ENCODE measurements at places on chromosomes 7 and 10.

GRCh38 chr7:153188630-153189029, 429.1 kb downstream of the ACTR3B start:
- no peak for DNase-seq

- no peak for DNase-seq
These were observed 217.9 kb downstream of the OTUD1 start for GRCh38 chr10:23656735-23657134.

DNA sequence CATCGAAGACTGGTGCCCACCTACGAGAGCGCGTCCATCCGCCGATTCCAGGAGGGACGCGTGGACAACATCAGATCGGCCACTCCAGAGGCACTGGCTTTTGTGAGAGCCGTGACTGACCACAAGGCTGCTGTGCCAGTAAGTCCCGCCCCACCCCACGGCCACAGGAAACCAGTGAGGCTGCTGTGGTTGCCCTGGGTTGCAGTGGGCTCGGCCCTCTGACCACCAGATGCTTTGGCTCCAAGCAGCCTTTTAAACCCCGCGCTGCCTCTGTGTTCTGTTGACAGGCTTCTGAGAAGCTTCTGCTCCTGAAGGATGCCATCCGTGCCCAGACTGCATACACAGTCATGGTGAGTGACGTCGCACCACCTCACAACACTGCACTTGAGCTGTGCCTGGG, 24.4 kb upstream of the C10orf53 start:
- DNase-seq, result no peak

- DNase-seq, result no peak
These were observed 1306.6 kb downstream of the XPNPEP1 start for GRCh38 chr10:108616559-108617285.

DNA sequence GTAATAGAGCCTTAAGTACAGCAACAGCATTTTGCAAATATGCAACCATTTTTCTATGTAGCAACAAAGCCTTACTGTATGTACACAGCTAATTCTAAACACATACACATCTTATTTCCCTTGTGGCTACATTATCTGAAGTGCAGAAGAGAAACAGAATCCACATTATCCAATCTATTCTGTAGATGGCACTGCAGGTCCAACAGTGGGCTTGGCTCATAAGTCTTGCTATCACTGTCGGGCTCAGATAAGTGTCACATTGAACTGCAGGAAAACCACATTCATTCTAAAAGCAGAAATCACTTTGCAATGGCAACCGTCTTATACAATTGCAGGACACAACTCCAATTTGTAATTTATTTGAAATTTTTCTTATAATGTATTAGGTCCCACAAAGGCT, 109.8 kb upstream of the NOBOX start:
- DNase-seq, result no peak

GRCh38 chr7:25347360-25348066, 119.2 kb upstream of the NPVF start:
- no peak for DNase-seq

DNA sequence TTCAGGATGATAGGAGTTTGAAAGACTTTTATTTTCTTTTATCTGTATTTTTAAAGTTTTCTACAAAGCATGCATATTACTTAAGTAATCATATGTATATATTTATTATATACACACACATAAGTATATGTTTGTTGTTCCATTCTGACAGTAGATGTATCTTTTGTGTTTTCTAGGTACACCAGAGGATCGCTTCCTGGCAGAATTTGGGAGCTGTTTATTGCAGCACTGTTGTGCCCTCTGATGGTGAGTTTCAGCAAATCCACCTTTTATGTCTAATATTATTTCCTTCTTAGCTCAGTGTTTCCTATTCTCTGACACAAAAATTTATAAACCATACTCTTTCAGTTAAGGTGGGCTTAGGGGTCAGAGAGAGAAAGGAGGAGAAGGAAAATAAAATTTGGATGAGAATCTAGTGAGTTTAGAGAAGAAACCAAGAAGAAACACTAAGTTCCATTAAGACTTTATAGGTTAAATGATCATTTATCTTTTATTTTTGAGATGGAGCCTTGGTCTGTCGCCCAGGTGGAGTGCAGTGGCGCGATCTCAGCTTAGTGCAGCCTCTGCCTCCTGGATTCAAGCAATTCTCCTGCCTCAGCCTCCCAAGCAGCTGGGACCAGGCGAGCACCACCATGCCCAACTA, 59.2 kb upstream of the OIT3 start:
- no peak for DNase-seq

GRCh38 chr10:100072514-100072913, 9.2 kb downstream of the CPN1 start:
- DNase-seq, result no peak

- DNase-seq, result no peak
These were observed 37.7 kb downstream of the PRKG1 start for GRCh38 chr10:51112013-51112412.

- no peak for DNase-seq
These were observed 31.6 kb downstream of the ST7 start for GRCh38 chr7:116984917-116985316.

GRCh38 chr7:20783125-20783699, 3.5 kb downstream of the SP8 start:
- DNase-seq, result no peak

DNA sequence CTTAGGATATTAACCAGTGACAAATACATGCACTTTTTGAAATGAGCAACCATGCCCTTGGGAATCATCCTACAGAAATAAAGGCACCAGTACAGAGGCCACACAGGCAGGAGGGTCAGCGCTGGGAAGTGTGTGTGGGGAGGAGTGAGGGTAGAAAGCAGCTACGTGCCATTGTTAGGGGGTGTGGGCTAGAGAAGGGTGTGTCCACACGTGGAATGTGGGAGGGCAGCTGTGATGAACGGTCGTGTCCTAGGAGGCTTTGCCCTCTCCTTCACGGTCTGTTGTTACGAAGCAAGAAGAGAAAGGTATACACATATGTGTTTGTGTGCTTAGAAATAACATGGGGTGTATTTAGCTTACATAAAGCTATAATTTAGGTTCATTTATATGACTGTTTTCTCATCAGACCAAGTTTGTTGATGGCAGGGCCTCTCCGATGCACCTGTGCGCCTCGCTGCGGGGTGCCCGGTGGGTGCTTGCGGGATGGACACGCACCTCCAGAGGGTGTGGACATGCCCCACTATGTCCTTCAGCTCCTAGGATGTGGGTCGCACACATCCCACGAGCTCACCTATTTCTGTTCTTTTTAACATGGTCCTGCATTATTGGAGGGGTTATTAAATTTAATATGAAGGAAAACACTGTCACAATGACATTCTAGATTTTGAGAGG, 16.9 kb upstream of the GET4 start:
- DNase-seq, result no peak

DNA sequence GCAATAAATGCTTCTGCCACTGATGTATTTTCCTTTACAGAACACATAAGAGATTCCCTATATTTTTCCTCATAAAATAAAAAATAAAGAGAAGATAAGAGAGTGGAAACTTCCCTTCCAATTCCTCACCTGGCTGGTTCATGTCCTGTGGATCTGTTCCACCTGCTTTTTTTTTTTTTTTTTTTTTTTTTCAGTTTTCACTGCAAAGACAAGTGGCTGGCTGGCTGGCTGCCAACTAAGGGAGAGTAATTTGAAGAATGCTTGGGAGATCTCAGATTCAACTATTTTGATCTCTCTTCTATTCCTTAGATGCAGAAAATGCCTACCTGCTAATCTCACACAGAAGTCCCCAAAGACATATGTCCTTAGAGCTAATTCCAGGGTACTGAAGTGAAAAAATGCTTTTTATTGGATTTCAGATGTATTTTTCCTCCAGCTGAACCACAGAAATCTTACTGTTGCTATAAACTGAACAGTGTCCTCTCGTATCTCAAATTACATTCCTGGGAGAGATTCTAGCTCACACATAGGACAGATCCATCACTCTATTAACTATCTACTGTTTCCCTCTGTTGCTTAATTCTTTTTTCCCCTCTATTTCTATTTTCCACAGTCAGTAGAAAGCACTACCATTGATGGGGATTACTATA, 120.8 kb downstream of the NRCAM start:
- DNase-seq, result no peak

GRCh38 chr7:234708-235553, 42.6 kb downstream of the FAM20C start:
- DNase-seq, result no peak

GRCh38 chr7:84368122-84368521, 173.5 kb upstream of the SEMA3A start:
- DNase-seq, result no peak

DNA sequence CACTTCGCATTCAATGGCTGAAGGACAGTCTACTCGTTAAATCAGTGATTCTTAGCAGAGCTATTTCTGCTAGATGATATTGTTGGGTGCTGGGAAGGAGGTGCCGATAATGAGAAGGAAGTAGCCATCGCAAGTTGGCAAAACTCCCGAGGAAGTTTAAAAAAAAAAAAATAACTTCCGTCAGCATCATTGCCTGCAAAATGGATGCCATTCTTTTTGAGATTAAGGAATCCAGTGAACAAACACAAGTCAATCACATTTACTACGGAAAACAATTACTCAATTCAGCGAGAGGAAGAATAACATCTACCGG, 74.4 kb upstream of the SFMBT2 start:
- no peak for DNase-seq

- DNase-seq, result no peak
These were observed 246.6 kb downstream of the ZMYND11 start for GRCh38 chr10:381805-382204.

DNA sequence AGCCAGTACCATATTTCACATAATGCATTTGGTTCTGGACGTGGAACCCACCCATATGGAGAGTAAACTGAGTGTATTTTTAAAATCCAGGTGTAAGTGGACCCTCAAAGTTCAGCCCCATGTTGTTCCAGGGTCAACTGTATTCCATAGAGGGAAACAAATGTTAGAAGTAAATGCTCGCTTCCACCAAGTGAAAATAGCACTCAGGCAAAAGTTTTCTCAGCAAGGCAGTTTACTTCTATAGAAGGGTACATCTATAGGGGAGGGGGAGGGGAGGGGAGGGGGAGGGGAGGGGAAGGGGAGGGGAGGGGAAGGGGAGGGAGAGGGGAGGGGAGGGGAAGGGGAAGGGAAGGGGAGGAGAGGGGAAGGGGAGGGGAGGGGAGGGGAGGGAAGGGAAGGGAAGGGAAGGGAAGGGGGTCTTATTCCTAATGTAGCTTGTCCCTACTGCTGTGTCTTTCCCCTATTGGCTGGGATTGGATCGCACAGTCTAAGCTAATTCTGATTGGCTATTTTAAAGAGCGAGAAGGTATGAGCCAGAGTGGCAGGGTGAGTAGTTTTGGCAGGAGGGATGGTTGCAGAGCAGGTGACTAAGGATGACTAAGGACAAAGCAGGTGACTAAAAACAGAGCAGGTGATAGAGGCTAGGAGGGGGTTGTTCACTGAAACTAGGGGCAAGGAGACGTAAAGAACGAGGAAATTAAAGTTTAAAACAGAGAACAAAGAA, 29.1 kb downstream of the GARIN1A start:
- DNase-seq, result no peak

GRCh38 chr7:102165136-102165535, 121.5 kb upstream of the SH2B2 start:
- no peak for DNase-seq

DNA sequence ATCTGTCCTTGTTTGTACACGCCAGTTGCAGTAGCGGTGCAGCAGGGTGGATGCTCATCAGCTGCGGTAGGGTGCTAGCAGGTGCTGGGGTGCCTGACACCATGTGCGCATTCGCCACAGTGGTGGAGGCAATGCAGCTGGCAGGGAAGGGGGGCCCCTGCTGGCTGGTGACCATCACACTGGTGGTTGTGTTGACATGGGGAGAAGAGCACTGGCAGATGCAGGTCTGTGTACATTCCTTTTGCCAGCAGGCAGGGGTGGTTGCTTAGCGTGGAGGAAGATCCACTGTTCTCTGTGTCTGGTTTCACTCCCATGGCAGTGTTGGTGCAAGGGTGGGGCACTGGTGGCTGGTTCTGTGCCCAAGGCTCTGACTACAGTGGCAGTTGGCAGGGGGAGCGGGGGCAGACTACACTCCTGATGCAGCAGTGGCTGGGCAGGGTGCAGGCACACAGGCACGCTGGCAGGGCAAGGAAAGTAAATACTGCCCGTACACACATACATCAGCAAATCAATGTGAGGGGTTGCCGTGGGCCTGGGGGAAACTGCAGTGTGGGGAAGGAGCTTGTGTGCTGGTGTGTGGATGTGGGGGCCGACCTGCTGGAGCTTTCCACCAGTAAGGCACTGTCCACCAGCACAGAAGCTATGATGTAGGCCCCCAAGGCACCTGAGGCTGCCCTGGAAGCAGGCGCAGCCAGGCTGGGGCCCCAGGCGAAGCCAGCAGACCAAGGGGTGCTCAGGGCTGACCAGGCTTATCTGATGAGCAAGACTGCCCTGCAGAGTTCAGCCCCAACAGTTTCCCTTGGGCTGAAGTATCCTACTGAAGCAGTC, 87.2 kb upstream of the UNC5B start:
- no peak for DNase-seq

DNA sequence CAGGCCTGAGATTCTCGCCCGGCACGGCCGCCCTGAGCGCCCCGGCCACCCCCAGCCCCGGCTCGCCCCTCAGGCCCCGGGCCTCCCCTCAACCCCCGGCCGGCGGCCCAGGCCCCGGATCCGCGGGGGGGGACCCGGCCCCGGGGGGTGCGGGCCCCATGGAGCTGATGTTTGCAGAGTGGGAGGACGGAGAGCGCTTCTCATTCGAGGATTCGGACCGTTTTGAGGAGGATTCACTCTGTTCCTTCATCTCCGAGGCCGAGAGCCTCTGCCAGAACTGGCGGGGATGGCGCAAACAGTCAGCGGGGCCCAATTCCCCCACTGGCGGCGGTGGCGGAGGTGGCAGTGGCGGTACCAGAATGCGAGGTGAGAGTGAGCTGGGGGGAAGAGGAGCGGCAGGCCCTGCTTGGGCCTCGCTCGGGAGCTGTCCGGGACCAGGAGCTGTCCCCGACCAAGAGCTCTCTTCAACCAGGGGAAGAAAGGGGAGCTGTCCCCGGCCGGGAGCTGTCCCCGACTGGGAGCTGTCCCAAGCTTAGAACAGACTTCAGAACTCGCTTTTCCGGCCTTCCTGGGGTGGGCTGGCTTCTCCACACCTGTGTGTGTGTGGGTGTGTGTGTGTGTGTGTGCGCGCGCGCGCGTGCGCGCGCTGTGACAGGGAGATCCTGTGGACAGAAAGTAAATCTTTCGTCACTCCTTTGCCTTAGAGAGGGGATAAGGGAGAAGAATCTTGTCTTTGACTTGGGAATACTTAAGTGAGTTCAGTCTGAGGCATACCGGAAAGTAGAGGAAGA, 510 bp downstream of the ZSWIM8 start:
- peak; percentile 25 for DNase-seq

- DNase-seq, result no peak
These were observed 108.1 kb downstream of the GPR26 start for GRCh38 chr10:123774132-123774742.

GRCh38 chr7:87427288-87427687, 48.2 kb downstream of the ABCB4 start:
- no peak for DNase-seq

- DNase-seq, result no peak
These were observed 20.6 kb downstream of the PAPOLB start for GRCh38 chr7:4841007-4841784.

DNA sequence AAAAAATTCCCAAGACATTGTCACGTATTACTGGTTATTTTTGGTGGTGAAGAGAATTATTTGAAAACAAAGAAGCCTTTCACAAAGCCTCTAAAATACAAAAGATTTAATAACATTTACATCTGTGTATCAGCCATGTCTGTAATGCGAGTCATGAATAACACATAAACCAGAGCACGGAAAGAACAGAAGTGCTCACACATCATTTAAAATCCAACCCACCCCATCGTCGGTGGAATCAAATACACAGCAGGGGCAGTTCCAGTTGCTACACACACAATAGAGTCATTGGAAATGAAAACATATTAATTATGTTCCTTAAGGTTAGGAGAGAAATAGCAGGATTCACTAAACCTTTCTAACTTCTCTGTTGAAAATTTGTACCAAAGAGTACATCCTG, 1097.3 kb downstream of the KCNMA1 start:
- no peak for DNase-seq
